Tongue (tissue), 3 donors: ENCODE measurements at places on chromosomes 7 and 10. TPM values are rescaled to one million over a fixed set of nuclear protein-coding genes. Genes with fewer than 3 reads are reported as not detected.
A peak's percentile ranks its signal among the peaks of the same experiment; 100 is the strongest.

The ANXA8 gene
- 9.3 TPM for total RNA-seq

The ZNF722 gene
- not detected for total RNA-seq

DNA sequence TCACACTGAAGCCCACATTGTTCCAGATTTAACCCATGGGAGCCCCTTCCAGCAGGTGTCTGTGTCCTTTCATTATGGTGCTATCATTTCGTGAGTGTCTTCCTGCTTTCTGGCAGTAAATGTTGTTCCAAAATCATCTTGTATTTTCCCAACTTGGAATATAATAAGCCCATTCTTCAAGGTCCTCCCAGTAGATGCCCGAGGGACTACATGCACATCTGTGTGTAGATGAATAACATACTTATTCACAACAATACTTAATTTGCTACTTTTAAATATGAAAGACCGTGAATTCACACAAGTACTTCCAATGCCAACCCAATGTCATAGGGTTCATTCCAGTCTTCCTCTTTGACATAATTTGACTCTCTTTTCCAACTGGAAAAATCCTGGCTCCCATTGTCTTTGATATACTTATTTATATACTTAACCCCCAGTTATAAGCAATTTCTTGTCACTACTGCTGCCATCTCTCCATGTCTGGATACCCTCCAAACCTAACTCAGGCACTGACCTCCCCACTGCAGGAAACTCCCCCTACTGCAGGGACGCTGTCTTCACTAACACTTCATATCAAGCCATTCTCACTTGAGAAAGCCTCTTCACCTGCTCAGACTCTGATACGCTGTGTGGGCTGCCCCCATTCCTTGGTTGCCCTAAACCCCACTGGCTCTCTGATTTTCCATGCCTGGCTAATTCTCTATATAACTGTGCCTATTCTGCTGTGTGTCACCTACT, 1119.2 kb downstream of the CNTNAP2 start:
- no peak for DNase-seq

- DNase-seq, result peak; percentile 62
Measured at GRCh38 chr10:5958077-5958476, 19.3 kb downstream of the IL15RA start.

GRCh38 chr10:18254086-18254485, 113.9 kb downstream of the CACNB2 start:
- DNase-seq, result no peak
